ENCODE measurements at places on chromosomes 16 and 17.

GRCh38 chr16:89114159-89114981 is 20.7 kb downstream of the ACSF3 start:
- DNase-seq, result peak; percentile 18

DNA sequence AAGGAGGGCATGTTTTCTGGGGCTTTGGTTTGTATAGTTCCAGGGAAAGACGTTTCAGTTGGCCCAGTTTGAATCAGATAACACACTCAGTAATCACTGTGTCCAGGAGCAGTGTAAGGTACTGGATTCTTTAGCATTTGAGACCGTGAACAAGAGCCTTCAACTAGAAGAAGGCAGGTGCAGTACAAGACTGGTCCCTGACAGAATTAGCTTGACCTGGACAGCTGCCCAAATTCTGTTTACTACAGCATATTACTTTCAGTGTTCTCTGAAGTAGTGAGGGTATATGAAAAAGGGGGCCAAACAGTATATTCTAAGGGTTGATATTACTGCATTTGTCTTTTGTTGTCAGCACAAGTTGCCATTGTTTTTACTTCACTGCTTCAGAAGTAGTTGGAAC is 81.3 kb downstream of the COX10 start:
- no peak for DNase-seq

DNA sequence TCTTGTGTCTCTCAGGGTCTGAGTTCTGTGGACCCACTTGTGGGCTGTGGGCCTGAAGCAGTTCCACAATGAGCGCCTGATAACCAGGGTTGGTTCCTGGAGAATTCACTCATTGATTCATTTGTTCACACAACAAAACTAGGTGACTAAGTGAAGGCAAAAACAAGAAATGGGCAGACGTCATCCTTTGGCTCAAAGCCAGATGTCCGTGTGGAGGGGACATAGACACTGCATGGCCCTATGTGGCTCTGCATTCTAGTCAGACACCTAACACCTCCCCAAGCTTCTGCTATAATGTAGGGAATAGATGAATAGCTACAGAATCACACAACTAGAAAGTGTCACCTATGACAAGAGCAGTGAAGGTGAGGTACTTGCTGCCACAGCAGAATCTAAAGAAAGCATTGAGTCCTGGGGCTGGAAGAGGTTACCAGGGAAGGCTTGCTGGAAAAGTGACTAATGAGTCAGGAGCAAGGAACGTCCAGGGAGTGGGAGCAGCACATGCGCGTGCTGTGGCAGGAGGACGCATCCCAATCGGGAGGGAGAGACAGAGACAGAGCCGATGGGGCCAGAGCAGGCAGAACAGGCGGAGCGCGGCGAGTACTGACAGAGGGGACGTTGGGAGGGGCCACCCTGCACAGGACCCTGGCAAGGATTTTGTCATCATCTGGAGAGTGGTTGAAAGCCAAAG is 58.9 kb downstream of the CES1 start:
- DNase-seq, result no peak

GRCh38 chr17:27457731-27458523 is 1.7 kb downstream of the KSR1 start:
- no peak for DNase-seq

GRCh38 chr16:7744546-7745264 is 412.1 kb downstream of the RBFOX1 start:
- DNase-seq, result no peak

- DNase-seq, result no peak
Measured at GRCh38 chr16:78748220-78748929, 648.9 kb downstream of the WWOX start.

DNA sequence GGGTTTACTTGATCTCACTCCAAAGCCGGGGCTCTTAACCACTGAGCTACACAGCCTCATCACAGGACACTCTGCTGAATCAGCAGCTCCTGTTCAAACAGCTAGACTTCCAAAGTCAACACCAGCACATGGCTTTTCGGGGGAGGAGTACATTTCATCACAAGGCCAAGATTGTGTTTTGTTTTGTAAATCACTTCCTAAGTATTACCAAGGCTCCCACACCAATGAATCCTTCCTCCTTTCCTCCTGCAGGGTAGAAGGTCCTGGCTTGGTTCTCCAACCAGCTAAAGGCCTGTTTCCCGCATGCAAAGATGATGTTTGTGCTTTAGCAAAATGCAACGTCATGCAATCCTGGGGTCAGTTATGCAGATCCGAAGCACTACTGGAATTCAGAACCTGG is 152.5 kb downstream of the XYLT1 start:
- DNase-seq, result no peak

GRCh38 chr17:58189436-58190146 is 2.9 kb upstream of the EPX start:
- DNase-seq, result no peak

DNA sequence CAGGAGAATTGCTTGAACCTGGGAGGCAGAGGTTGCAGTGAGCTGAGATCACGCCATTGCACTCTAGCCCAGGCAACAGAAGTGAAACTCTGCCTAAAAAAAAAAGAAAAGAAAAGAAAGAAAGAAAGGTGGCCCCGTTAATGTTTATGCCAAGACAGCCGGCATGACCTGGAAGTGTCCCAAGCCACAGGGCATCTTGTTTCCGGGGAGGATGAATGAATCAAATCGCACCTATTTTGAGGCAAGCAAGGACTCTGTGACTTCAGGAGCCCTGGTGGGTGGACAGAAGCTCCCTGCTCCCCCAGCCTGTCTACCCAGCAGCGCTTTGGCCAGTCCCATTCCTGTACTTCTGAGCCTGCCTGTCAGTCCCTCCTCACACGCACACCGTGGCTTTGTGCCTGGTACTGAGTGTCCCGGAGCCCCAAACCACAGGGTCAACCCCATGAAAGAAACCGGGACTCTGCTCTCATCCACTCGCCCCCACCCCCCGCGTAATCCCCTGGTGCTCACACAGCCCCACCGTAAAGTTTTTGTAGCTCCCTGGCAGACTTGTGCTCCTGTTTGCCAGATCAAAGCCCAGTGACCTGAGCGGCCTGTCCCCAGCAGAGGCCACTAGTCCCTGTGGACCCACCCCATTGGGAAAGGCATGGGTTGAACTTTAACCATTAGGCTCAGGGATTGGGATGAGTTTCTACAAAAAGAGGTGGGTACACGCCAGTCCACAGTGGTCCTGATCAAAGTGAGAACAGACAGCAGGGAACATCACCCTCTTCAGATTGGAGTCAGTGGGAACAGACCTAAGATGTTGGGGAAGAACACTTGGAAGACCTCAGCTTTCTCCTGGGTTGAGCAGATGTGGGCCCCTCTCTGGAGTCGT is 19.3 kb downstream of the CD2BP2 start:
- no peak for DNase-seq

DNA sequence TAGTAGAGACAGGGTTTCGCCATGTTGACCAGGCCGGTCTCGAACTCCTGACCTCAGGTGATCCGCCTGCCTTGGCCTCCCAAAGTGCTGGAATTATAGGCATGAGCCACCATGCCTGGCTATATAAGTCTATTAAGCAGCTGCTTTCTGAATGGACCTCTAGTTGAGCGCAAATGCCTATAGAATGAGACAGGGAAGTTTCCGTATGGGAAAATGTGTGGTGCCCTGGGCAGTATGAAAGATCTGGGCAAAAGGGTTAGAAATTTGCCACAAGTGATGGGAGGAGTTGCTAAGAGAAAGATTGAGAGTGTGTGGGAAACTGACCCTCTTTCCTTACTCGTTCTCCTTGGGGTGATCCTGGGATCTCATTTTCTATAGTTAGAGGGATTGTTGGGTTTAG is 26.3 kb downstream of the SLC6A2 start:
- DNase-seq, result no peak

DNA sequence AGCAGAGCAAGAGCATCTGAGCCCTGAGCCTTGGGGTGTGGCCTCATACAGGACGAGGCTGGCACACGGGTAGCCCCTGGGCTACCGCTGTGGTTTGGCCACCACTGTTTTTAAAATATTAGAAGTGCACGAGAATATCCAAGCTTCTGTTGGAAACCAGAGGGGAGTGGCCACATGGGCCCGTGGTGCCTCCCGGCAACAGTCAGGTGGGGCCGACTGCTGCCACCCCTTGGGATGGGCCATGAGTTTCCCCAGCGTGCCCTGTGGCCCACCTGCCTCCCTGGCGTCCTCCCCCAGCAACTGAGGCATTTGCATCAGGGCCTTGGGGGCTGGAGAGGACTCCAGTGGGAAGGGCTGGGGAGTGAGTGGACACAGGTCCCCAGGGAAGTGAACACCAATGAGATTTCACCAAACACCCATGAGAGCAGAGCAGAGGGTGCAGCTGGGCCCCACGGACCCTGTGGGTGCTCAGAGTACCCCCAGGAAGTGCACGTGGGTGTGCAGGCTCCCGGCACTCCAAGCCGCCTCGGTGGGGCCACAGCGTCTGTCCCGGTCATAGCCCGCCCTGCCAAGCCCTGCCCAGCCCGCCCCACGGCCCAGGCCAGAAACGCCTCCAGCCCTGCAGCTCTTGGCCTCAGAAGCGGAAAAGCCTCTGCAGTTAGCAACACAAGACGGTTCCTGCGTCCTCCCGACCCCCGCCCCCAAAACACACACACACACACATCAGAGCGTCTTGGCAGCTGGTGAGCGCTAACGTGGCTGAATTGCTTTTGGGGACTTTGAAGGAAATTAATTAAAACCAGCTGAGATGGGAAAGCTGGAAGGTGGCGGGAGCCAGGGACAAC is 22.7 kb downstream of the ZNF469 start:
- no peak for DNase-seq

DNA sequence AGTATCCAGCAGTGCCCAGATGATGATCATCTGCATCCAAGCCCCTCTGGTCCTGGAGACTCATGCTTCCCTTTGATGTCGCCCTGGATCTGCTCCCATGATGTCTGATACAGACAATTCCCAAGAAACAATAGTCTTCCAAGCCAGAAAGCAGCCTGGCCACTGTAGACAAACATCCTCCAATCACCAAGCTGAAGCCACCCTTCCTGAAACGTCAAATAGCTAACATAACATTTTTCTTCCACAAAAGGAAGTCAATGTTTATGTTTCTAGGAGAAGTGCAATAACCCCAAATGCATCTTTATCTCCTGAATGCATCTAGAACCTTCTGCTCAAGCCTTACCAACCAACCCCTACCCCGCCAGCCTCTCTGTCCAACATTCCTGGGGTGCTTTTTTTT is 1.2 kb upstream of the DPEP2 start:
- DNase-seq, result no peak

GRCh38 chr17:17493249-17493985 is 2.8 kb downstream of the RASD1 start:
- DNase-seq, result no peak

GRCh38 chr17:73305845-73306836 is 5.7 kb downstream of the CDC42EP4 start:
- no peak for DNase-seq

DNA sequence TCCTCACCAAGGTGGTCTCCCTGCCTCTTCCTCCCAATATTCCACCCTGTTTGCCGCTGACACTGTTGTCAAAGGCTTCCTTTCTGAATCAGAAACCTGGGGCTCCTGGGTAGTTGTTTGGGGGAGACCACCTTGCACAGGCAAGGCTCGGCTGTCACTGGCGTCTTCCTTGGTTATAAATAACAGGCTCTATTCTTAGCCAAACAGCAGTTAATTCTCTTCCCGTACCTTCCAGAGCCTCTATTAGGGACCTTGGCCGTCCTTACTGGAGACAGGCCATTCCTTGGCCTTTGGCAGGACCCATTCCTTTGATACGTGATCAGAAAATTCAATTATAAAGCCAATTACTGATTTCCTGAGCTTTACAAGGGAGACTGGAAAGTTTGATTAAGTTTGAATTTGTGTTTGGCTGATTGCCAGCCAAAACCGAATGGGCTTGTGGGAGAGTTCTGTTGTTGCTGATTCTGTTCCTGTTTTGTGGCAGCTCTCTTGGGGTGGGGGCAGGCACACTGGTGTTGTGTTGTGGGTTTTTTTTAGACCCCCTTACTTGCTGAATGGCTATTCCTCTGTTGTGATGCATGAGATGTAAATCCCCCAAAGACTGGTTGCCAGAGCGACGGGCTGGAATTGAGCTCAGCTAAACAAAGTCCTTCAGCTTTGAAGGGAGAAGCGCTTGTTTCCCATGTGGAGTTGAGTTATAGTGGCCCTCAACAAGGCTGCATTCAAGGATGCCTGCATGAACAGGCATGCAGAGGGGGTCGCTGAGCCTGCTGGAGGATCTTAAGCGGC is 104.6 kb downstream of the GNAO1 start:
- DNase-seq, result no peak

DNA sequence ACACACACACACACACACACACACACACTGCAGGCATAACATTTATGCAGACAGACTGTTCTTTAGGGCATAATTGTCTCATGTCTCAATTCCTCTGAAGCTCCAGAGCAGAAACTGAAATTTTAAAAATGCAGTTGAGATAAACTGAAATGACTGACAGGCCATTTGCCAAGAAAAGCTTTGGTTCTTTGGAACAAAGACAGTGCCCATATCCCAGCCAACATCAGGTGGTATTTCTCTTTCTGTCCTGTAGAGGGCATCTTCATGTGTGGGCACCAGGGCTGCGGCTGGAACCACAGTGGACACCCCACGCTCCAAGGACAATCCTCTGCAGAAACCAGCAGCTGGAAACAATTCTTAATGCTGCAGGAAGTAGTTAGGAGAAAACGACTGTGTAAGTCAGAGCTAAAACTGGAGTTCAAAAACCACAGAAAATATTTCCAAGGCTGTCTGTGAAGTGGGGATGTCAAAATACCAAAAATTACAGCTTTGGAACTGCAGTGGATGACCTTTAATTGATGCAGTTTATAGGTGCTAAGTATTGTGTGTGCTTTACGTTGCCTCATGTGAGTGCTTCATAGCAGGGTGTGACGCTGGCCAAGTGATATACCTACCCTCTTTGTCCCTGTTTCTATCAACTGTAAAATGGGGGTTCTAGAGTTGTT is 10.6 kb upstream of the MEFV start:
- DNase-seq, result no peak

GRCh38 chr17:68800751-68801150 is 154.4 kb downstream of the ABCA8 start:
- no peak for DNase-seq

GRCh38 chr16:70438585-70438968 is 323 bp downstream of the ST3GAL2 start:
- no peak for DNase-seq

DNA sequence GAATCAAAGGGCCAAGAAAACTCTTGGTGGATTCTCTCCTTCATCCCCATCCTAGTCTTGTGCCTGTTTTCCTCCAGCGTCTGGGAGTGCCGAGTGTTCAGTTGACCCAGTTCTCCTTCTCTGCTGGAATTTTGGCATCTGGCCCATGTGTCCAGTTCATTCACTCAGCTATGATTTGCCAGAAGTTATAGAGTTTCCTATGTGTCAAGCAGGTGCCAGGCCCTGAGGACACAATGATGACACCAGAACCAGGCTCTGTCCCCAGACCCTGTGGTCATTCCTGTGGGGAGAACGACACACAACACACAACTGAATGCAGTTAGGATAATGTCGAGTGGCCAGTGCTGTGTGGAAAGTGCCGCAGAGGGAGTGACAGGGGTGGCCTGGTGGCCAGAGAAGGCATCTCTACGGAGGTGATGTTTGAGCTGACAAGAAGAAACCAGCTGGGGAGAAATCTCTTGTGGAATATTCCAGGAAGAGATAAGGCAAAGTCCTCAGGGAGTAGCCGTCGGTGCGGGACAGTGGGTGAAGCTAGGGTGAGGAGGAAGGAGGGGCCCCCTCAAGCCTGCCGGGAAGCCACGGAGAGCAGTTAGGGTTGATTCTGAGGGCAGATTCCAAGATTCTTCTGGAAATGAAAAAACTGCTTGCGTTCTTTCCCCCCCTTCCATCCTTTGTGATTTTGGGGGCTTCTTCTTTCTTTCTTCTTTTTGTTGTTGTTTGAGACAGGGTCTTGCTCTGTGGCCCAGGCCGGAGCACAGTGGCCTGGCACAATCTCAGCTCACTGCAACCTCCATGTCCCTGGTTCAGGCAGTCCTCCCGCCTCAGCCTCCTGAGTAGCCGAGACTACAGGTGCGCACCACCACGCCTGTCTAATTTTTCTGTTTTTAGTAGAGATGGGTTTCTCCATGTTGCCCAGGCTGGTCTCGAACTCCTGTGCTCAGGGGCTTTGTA is 35.8 kb upstream of the IL34 start:
- no peak for DNase-seq

Measured in activated CD4-positive, alpha-beta T cell treated with anti-CD3 and anti-CD28 coated beads, Interleukin-2, amount 50 U/mL, for 4 hours (primary cell).